Lower leg skin (tissue), 4 donors: ENCODE measurements at places on chromosomes 12 and 14. TPM values are rescaled to one million over a fixed set of nuclear protein-coding genes. Genes with fewer than 3 reads are reported as not detected.

DNA sequence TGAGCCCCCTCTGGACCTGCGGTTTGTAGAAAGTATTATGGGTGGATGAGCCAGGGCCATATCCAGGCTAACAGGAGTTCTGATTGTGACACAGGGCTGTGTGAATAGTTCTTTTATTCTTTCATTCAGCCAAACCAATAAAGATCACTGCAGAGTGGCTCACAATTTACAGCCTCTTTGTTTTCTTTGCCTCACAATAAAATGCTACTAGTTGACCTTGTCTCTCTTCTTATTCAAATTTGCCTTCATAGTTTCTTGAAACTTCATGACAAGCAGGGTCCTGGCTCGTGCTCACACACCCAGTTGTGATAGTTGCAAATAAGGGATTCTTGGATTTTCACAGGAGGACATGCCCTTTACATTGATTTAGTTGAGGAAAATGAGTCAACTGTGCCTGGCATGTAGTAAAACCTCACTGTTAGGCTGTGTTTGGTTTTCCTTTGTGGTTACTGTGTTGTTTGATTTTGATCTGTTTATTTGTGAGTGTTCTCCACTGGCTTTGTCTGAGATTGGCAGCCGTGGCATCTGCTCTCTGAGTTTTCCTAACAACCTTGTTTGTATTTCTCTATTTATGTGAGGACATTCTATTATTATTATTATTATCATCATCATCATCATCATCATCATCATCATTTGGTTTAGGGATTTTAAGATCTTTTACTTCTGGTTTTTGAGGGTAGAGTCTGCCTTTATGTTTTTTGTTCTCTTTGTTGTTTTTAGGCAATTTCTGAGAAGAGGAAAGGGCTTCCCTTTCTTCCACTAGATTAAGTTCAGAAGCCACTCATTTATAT lies 2.7 kb upstream of the KRT6B start:
- no peak for DNase-seq

OLR1 gene
- not detected for total RNA-seq

DNA sequence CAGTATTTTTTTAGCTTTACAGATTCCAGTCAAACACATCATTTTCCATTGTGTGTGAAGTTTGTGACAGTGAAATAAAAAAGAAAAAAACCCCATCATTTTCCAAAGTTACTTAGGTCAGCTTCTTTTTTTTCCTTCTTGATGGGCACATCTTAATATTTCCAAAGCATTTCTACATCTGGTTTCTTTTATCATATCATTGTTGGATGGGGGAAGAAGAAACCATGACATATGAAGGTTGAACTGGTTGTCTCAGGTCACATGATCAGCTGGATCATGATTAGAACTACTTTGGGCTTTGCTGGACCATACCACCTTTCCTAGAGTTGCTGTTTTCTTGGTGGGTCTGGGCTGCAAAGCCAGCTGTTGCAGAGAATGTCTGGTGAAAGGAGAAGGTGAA lies 59.8 kb downstream of the FOS start:
- DNase-seq = no peak

DNA sequence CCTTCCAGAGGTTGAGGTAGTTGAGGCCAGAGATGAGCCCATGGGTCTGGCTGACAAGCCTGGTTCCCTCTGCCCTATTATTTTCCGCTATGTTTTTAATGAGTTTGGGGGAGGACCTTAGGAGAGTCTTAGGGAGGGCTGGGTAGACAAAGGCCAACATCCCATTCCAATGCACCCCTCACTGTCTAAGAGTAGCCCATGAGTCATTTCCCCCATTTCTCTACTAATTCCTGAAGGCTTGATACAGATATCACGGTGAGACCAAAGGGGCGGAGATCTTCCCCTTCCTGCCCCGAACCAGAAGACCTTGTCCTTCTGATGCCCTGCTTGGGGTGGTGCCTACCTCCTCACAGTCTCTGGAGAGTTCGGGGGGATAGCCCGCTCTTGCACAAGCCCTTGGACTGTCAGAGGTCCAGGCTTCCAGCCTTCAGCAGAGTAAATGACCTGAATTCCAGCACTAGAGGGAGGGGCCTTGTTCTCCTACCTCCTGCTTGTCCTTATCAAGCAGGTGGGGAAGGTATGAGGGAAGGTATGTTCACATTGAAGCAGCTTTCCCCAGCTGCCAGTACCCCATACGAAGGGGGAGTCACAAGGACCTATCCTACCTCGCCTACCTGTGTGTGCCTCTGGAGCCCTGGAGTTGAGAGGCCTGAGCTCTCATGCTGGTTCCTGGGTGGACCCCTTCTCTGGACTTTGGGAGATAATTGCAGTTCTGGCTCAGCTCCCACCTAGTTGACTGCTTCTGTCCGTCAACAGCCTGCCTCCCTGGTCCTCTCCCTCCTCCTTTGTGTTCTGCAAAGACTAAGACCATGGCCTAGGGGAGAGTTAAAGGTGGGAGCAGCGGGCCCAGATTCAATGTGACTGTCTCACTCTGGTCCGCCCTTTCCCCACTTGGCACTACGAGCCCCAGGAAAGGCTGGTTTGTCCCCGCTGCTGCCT lies 3.7 kb downstream of the PSMB11 start:
- no peak for DNase-seq
